ENCODE measurements at places on chromosomes 3 and 15. TPM values are rescaled to one million over a fixed set of nuclear protein-coding genes. Genes with fewer than 3 reads are reported as not detected.

GRCh38 chr3:194987571-194988494 is 283.1 kb downstream of the XXYLT1 start:
- H3K27me3 ChIP-seq = peaks cover 25% of the 10 kb centered on the region
- no peak for DNase-seq
- H3K4me1 ChIP-seq = no peaks in the 10 kb centered on the region
- H3K4me3 ChIP-seq = no peak overlapping the region

- H3K36me3 ChIP-seq = no peaks in the 10 kb centered on the region
- H3K27me3 ChIP-seq = peaks cover 31% of the 10 kb centered on the region
- no peaks in the 10 kb centered on the region for H3K4me1 ChIP-seq
Measured at GRCh38 chr15:69508659-69509058, 56.0 kb downstream of the RPLP1 start.

DNA sequence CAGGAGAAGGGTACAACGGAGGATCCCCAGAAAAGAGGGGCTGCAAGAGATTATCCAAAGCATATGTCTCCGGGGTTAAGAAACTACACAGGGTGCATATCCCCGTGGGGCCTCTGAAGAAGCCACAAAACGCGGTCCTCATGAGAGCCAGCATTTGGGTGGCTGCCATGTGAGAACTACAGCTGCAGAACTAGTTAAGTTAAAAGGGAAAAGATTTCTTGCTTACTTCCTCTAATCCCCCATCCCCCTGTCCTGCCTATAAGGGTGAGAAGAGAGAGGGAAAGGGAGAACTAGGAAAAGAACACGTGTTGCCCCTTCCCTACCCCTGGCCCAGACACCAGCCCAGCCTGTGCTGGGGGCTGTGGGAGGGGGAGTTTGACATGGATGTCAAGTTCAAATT is 70.4 kb upstream of the PCSK6 start:
- DNase-seq = no peak
- peaks cover 15% of the 10 kb centered on the region for H3K27me3 ChIP-seq
- H3K27ac ChIP-seq = no peak overlapping the region

DNA sequence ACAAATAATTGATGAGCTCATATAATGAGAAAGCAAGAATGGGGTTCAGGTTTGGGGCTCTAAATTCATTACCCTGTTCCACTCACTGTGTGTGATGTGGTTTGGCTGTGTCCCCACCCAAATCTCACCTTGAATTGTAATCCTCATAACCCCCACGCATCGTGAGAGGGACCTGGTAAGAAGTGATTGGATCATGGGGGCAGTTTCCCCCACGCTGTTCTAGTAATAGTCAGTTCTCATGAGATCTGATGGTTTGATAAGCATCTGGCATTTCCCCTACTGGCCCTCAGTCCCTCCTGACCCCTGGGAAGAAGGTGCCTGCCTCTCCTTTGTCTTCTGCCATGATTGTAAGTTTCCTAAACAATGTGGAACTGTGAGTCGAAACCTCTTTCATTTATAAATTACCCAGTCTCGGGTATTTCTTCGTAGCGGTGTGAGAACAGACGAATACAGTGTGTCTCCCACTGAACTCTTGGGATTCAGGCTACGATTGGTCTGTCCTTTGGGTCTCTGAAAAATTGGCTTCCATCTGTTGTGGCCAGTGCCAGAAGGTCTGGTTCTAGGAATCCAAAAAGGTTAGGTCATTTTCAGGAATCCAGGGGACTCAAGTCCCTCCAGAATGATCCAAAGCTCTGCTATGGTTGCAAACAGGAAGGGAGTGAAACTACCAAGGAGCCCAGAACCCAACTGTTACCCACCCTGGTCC is 87.7 kb downstream of the XXYLT1 start:
- no peaks in the 10 kb centered on the region for H3K27me3 ChIP-seq
- H3K4me3 ChIP-seq = no peak overlapping the region
- peak overlapping the region; percentile 45 for H3K27ac ChIP-seq
- peaks cover 77% of the 10 kb centered on the region for H3K4me1 ChIP-seq
- peaks cover 19% of the 10 kb centered on the region for H3K36me3 ChIP-seq
- no peak for DNase-seq

GRCh38 chr3:48466386-48467109 is 20.0 kb downstream of the ATRIP start:
- H3K27me3 ChIP-seq = peaks cover 3% of the 10 kb centered on the region
- peak overlapping the region; percentile 100 for H3K27ac ChIP-seq
- peaks cover 53% of the 10 kb centered on the region for H3K4me1 ChIP-seq
- no peak for DNase-seq

The TMEM207 gene
- not detected for total RNA-seq

- peak overlapping the region; percentile 74 for H3K27ac ChIP-seq
- peaks cover 5% of the 10 kb centered on the region for H3K36me3 ChIP-seq
- DNase-seq = peak; percentile 89
- H3K4me3 ChIP-seq = peak overlapping the region; percentile 56
- peaks cover 3% of the 10 kb centered on the region for H3K27me3 ChIP-seq
Measured at GRCh38 chr3:48402281-48402732, 27.6 kb downstream of the PLXNB1 start.

The TMEM212 gene
- total RNA-seq = not detected

GRCh38 chr3:50792568-50792967 is 117.8 kb downstream of the DOCK3 start:
- no peak overlapping the region for H3K4me3 ChIP-seq
- no peaks in the 10 kb centered on the region for H3K4me1 ChIP-seq
- DNase-seq = no peak
- no peaks in the 10 kb centered on the region for H3K36me3 ChIP-seq
- H3K27ac ChIP-seq = no peak overlapping the region
- H3K27me3 ChIP-seq = peaks cover 4% of the 10 kb centered on the region

DNA sequence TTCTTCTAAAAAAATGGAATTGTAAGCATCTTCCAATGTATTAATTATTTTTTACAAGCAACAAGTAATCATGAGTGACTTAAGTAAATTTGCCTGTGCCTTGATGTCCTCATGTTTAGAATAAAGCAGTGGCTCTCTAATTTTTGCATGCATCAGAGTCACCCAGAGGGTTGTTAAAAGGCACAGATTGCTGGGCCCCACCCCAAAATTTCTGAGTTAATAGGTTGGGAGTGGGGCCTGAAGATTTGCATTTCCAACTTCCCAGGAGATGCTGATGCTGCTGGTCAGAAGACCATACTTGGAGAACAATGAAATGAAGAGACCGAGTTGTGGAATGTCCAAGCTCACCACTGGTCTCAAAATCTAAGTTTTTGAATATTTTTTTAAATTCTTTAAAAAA is 70.2 kb downstream of the ARHGAP31 start:
- H3K4me1 ChIP-seq = 0 out of 2 replicates have a peak, but pooled peaks cover 4% of the 10 kb centered on the region
- no peaks in the 10 kb centered on the region for H3K27me3 ChIP-seq
- no peak for DNase-seq
- H3K4me3 ChIP-seq = no peak overlapping the region

- H3K36me3 ChIP-seq = peaks cover 8% of the 10 kb centered on the region
- H3K27ac ChIP-seq = peak overlapping the region; percentile 86
- no peaks in the 10 kb centered on the region for H3K27me3 ChIP-seq
- peaks cover 53% of the 10 kb centered on the region for H3K4me1 ChIP-seq
- H3K4me3 ChIP-seq = peak overlapping the region; percentile 59
Measured at GRCh38 chr3:37934631-37935289, 55.8 kb upstream of the VILL start.

The BNC1 gene
- 8.4 TPM for total RNA-seq

DNA sequence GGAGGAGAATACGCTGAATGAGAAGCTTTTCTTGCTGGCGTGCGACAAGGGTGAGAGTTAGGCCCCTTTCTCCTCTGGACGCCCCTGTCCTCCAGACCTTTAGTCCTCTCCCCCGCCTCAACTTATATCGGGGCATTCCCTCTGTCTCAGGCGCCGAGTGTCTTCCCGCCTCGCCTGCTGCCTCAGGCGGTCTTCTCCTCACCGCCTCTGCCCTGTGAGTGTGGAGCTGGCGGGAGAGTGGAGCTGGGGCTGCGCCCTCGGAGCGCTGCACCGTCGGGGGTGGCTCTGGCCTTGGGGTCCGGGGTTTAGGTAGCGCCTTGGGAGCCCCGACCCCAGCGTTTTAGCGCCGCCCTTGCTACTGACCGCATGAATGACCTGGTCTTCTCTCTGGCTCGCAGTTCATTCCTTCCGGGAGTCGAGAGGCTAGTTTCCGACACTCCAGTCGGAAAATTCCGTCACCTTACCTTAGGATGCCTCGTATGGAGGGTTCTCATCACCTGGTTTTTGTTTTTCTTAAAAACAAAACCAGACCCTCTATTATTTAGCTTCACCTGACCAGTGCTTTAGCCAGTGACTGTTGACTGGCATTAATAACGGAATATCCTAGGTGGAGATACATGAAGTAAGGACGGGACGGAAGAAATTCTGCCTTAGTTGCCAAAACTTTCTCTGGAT is 985 bp downstream of the TRPC1 start:
- H3K27ac ChIP-seq = peak overlapping the region; percentile 92
- H3K4me1 ChIP-seq = peaks cover 21% of the 10 kb centered on the region
- peak overlapping the region; percentile 94 for H3K4me3 ChIP-seq
- H3K27me3 ChIP-seq = no peaks in the 10 kb centered on the region
- H3K36me3 ChIP-seq = no peaks in the 10 kb centered on the region

- H3K36me3 ChIP-seq = 0 out of 2 replicates have a peak, but pooled peaks cover under 1% of the 10 kb centered on the region
- H3K27me3 ChIP-seq = no peaks in the 10 kb centered on the region
- peaks cover 54% of the 10 kb centered on the region for H3K4me1 ChIP-seq
- peak overlapping the region; percentile 68 for H3K27ac ChIP-seq
- peak; percentile 78 for DNase-seq
- peak overlapping the region; percentile 53 for H3K4me3 ChIP-seq
Measured at GRCh38 chr3:152159328-152159727, 109.4 kb upstream of the MBNL1 start.

The PHC3 gene
- total RNA-seq = 38.8 TPM

The IGSF11 gene
- not detected for total RNA-seq

The STAG1 gene
- total RNA-seq = 31.2 TPM

The MANF gene
- total RNA-seq = 170 TPM

The REC114 gene
- not detected for total RNA-seq

GRCh38 chr3:132416161-132416560 is 1.1 kb upstream of the DNAJC13 start:
- DNase-seq = no peak
- H3K27ac ChIP-seq = no peak overlapping the region
- peak overlapping the region; percentile 96 for H3K4me3 ChIP-seq
- peaks cover 21% of the 10 kb centered on the region for H3K36me3 ChIP-seq

The PLD1 gene
- total RNA-seq = 5.0 TPM

GRCh38 chr15:79161837-79162508 is 71.4 kb upstream of the RASGRF1 start:
- no peaks in the 10 kb centered on the region for H3K4me1 ChIP-seq
- H3K4me3 ChIP-seq = no peak overlapping the region
- H3K36me3 ChIP-seq = no peaks in the 10 kb centered on the region
- DNase-seq = no peak
- peaks cover 5% of the 10 kb centered on the region for H3K27me3 ChIP-seq

DNA sequence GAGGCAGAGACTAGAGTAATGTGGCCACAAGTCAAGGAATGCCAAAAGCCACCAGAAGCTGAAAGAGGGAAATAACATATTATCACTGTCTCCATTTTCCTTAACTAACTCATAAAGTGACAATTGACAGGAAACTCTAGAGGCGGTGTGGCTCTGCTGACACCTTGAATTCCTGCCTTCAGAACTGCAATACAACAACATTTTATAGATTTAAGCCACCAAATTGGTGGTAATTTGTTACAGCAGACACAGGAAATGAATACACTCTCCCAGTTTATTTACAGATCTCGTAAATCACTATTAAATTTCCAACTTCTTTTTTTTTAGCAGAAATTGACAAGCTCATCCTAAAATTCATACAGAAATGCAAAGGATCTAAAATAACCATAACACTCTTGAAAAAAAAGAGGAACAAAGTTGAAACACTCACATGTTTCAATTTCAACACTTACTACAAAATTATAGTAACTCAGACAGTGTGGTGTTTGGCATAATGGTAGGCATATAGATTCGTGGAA is 449.9 kb downstream of the OTOL1 start:
- H3K4me3 ChIP-seq = no peak overlapping the region
- H3K27ac ChIP-seq = no peak overlapping the region
- no peak for DNase-seq

The UTS2B gene
- 0.33 TPM for total RNA-seq

GRCh38 chr3:134667406-134667805 is 16.6 kb upstream of the KY start:
- no peak for DNase-seq
- peaks cover 6% of the 10 kb centered on the region for H3K27me3 ChIP-seq
- H3K4me1 ChIP-seq = peaks cover 35% of the 10 kb centered on the region

DNA sequence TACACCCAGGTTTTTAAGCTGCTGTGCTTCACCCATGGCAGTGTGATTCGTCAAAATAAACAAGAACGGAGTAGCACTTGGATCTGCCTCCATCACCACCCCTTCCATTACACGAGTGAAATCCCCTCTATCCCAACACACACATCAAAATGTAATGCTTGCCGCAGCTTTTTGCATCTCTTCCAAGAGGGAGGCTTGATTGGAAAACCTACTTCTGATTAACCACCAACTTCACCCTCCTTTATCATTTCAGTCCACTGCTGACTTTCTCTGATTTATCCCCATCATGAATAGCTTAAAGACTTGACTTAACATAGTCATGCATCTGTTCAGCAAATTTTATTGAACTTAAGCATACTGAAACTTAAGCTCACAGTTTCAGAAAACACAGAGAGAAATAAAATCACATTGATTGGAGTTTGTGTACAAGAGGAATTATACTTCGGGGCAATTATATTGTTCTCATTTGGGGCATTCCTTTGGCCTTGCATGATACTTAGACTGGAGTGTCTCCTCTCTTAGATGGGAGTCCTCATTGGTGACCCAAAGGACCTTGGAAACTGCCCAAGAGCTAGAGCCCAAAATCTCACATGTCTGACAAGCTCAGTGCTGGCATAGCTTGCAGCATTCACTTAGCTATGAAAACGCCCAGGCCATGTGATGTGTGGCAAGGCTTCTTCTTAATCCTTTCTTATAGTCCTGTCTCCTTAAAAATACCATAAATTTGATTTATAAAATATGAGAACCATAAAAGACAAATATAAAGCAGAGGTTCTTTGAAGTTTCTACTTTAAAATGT is 124.3 kb upstream of the UMPS start:
- no peaks in the 10 kb centered on the region for H3K36me3 ChIP-seq
- peaks cover 7% of the 10 kb centered on the region for H3K4me1 ChIP-seq
- DNase-seq = no peak
- H3K27ac ChIP-seq = no peak overlapping the region

- H3K27me3 ChIP-seq = no peaks in the 10 kb centered on the region
- no peaks in the 10 kb centered on the region for H3K36me3 ChIP-seq
- no peak for DNase-seq
- H3K4me1 ChIP-seq = no peaks in the 10 kb centered on the region
Measured at GRCh38 chr3:130878464-130878863, 15.4 kb upstream of the ATP2C1 start.

DNA sequence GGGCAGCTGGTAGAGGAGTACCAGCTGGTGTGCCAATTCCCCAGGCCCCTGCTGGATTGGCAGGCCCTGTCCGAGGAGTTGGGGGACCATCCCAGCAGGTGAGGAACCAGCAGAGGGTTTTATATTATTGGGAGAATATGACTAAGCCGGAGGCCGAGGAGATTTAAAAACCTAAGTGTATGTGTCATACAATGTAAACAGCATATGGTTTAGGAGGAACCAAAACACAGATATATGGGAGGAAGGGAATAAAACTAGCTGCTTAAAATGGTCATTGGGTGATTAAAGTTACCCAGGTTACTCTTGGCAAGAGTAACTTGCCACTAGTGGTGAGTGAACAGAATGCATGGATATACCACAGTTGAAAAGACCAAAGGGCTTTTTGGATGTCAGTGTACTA is 22.1 kb downstream of the SNRPN start:
- H3K4me1 ChIP-seq = no peaks in the 10 kb centered on the region
- H3K36me3 ChIP-seq = peaks cover 51% of the 10 kb centered on the region
- H3K4me3 ChIP-seq = no peak overlapping the region
- DNase-seq = no peak
- no peak overlapping the region for H3K27ac ChIP-seq

All from HFFc6 (cell line).